ENCODE measurements at places on chromosomes 2 and 18.

GRCh38 chr2:73089270-73090030 lies 17.9 kb upstream of the SFXN5 start:
- DNase-seq = no peak

DNA sequence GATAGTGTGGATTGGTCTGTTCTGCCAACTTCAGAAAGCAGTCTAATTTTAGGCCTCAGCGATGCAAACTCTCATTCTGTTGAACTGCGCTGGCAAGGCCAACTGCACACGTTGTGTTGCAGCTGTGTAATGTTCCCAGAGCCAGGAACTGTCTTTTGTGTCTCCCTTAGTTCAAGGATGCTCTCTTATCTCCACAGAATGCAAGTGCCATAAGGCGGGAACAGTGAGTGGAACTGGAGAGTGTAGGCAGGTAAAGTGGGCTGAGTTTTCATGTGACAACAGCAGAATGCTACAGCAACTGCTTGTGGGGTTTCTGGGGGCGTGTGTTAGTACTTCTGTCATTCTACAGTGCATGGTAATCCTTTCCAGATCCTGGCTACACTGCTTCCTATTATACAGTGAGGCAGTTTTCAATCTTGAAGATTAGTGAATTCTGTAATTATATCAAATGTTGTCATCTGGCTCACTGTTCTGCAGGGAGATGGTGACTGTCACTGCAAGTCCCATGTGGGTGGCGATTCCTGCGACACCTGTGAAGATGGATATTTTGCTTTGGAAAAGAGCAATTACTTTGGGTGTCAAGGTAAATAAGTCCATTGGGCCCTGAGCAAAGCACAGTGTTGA lies 125.8 kb downstream of the LAMA3 start:
- DNase-seq = no peak

- DNase-seq = no peak
Observed at GRCh38 chr2:226118471-226119429, 680.9 kb downstream of the IRS1 start.

- DNase-seq = no peak
Observed at GRCh38 chr2:187233811-187234210, 214.2 kb downstream of the CALCRL start.

- no peak for DNase-seq
Observed at GRCh38 chr18:13110559-13110958, 108.0 kb upstream of the LDLRAD4 start.

GRCh38 chr2:166984188-166984587 lies 95.9 kb downstream of the XIRP2 start:
- DNase-seq = no peak

DNA sequence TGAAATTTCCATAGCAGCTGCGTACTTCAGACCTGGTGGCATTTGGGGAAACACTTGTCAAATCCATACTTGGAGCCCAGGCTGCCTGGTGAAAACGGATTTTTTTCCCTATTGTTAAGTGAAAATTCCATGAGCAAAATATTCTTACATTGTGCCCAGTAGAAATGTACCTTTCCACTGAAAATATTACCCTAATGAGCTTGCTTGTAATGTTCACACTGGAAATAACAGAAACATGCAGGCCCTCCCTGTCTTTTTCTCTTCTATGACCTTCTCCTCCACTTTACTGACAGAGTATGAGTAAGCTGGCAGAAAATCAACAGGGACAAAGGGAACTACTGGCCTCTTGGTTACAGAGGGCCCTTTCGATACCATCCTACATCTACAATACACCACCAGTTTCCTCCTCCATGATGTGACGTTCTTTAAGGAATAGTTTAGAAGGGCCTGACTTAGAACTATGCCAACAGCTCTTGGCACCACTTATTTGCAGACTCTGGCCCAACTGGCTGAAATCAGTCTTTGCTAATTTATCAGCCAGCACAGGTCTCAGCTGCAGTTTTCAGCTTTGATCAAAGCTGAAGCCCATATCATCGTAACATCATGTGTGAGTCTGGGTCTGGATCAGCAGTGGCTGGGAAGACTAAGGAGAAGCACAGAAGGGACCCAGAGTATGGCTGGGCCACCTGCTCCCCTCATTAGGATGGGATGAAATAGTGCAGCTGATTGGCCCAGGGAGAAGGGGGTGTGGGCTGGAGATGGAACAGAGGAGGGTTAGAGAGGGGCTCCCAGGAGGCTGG lies 272.2 kb upstream of the ID2 start:
- no peak for DNase-seq

GRCh38 chr2:155583674-155584195 lies 748.8 kb downstream of the NR4A2 start:
- DNase-seq = no peak

- DNase-seq = no peak
Observed at GRCh38 chr2:130896813-130897212, 60.1 kb downstream of the ARHGEF4 start.

DNA sequence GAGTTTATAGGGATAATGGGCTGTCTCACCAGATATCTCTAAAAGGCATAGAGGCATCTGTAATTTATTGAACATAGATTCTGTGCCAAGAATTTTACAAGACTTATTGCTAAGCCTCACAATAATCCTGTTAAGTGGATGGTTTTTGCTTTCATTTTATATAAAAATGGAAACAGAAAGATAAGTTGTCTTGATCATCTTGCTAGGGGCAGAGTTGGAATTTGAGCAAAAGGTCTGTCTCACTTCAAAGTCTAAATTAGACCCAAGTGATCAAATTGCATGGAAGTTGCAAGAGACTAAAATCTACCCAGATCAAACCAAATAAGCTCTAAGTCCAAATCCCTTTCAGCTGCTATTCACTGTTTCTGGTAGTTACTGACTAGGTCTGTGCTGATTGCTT lies 95.3 kb upstream of the SOX11 start:
- DNase-seq = no peak

- DNase-seq = no peak
Observed at GRCh38 chr2:215668378-215668775, 232.5 kb upstream of the FN1 start.

DNA sequence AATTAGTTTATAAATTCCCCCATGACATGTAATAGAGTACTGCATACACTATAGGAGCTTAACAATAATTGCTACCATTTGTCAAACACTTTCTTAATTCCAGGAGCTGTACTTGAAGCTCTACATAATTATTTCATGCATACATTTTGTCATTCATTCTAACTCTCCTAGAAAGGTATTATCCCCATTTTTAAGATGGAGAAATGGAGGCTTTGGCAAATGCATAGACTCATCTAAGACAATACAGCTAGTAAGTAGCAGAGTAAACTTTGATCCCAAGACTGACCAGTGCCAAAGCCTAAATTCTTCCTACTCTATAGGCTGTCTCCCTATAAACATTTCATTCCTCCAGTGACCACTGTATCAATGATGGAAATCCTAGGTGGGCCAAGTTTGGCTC lies 42.6 kb upstream of the TMEM247 start:
- no peak for DNase-seq

- no peak for DNase-seq
Observed at GRCh38 chr2:43559391-43560230, 36.2 kb downstream of the THADA start.

GRCh38 chr2:150735894-150736498 lies 248.5 kb upstream of the RND3 start:
- no peak for DNase-seq

DNA sequence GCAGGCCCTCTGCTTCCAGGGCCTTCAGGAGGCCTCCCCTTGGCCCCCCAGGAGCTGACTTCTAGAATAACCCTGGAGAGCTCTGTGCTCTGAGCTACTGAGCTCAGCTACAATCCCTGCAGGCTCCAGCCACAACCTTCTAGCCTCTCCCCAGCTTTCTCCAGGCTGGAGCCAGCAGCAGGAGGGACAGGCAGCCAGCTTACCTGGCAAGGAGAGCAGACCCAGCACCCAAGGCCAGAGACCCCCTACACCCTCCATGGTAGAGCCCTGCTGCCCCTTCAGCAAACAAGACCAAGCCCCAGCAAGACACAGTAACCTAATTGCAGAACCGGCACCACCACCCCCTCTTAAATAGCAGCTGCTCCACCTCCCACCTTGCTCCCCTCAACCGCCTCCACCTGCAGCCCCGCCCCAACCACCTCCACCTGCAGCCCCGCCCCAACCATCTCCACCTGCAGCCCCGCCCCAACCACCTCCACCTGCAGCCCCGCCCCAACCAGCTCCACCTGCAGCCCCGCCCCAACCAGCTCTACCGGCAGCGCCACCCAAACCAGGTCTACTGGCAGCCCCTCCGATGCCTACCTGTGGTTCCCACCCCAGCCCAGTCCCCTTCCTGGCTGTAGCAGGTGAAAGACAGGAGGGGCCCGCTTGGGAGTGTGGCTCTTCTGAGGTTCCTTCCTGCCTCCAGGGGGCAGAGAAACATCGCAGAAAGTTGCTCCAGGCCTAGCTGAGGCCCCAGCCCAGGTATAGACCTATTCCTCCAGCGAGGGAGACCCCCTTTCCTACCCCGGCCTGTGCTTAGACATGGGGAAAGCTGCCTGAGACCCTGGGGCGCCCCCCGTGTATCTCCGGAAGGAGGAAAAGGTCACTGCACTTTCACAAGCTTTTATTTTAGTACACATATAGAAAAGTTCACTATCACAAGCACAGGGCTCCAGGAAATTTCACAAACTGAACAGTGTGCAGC lies at the start of gene ASTL:
Gene ASTL, minus strand, starts transcription at position 324 of the 967 bp plus-strand sequence. Its CDS starts 66 bp downstream, at position 258.
- DNase-seq = peak; percentile 67

- no peak for DNase-seq
Observed at GRCh38 chr2:27085673-27086089, 891 bp upstream of the KHK start.

GRCh38 chr18:62586151-62586774 lies 63.4 kb downstream of the ZCCHC2 start:
- no peak for DNase-seq

GRCh38 chr18:60082790-60083189 lies 183.0 kb downstream of the PMAIP1 start:
- DNase-seq = no peak

DNA sequence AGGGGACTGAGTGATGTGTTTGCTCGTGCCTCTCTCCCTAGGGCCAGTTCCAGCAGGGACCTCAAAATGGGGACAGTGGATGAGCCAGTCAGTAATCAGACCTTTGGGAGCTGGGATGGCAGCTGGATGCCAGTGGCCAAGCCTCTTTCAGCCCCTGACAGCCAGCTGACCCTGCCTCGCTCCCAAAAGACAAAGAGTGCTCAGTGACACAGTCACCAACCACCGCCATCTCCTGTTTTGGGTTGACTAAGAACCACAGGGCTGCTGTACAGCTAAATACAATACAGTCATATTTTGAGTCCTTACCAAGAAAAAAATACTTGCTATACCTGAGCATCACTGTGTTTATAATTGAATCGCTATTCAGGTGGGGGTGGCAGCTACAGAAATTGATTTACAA lies 75.7 kb downstream of the POU3F3 start:
- peak; percentile 32 for DNase-seq

- DNase-seq = no peak
Observed at GRCh38 chr2:64260817-64261216, 116.6 kb upstream of the PELI1 start.

- no peak for DNase-seq
Observed at GRCh38 chr18:32621034-32621433, 150.4 kb upstream of the GAREM1 start.

- DNase-seq = no peak
Observed at GRCh38 chr2:99403524-99403923, 66.3 kb downstream of the EIF5B start.

GRCh38 chr2:113089916-113090315 lies 22.1 kb downstream of the IL1F10 start:
- no peak for DNase-seq

- DNase-seq = no peak
Observed at GRCh38 chr2:227127201-227127600, 36.8 kb downstream of the COL4A4 start.

- DNase-seq = no peak
Observed at GRCh38 chr2:73642338-73643018, at the start of gene NAT8. Gene NAT8, minus strand, starts transcription at chr2:73642422. Its CDS starts 794 bp downstream, at chr2:73641628.

- no peak for DNase-seq
Observed at GRCh38 chr18:35508746-35509338, 11.1 kb upstream of the INO80C start.

- no peak for DNase-seq
Observed at GRCh38 chr2:144572977-144573376, 53.1 kb upstream of the ZEB2 start.

GRCh38 chr2:121906170-121906569 lies 150.7 kb downstream of the TSN start:
- DNase-seq = no peak

- no peak for DNase-seq
Observed at GRCh38 chr2:19807866-19808265, 93.9 kb downstream of the TTC32 start.

- no peak for DNase-seq
Observed at GRCh38 chr2:106561356-106561755, 74.2 kb downstream of the CD8B2 start.

DNA sequence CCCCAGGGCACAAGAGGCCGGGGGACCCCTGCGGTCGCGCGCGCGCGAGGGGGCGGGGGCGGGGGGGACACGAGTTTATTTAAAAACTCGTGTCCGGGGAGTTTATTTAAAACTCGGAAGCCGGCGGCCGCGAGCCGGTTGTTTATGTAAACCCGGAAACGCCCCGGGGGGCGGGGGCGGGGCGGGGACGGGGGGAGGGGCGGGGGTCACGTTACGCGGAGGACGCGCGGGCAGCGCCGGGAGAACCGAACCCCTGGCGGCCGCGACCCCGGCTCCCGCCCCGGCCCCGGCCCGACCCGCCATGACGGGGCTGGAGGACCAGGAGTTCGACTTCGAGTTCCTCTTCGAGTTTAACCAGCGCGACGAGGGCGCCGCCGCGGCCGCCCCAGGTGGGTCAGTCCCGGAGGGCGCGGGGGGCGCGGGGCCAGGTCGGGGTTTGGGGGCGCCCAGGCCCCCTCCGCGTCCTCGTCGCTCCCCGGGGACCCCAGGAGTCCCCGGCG lies 4.4 kb downstream of the NFATC1 start:
- DNase-seq = peak; percentile 68

DNA sequence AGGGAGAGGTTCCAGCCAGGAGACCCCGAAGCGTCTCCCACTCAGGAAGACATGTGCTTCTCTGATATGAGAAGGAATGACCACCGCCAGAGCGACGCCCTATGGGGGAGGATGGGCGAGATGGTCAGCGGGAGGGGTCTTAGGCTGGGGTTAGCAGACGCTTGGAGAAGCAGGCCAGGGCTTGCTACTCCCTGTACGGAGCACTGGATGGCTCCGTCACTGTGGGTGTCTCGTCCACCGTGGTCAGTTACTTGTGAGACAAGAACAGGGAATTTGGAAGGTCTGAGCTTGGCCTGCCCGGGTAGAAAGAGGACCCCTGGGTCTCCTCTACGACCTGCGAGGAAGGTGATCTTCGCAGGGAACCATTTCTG lies 39.8 kb downstream of the TMEM18 start:
- no peak for DNase-seq

DNA sequence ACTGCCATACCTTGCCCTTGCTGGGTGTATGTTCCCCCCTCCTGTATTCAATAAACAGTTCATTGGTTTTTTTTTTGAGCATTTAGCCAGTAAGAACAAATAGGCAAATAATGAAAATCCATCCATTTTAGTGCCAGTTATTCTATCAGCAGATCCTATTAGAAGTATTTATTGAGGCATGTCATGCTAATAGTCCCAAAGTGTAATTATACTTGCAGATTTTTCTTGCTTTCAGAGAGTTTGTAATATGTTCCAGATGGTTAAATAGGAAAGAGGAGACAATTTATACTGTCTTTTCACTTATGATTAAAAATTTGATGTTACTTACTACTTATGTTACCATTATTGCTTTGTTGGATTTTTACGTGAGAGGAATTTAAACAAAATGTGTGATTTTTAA lies 127.6 kb downstream of the NCOA1 start:
- no peak for DNase-seq

Measured in T-helper 2 cell (primary cell).